ENCODE measurements at places on chromosomes 5 and 9. TPM values are rescaled to one million over a fixed set of nuclear protein-coding genes. Genes with fewer than 3 reads are reported as not detected.

Gene BARHL1
- total RNA-seq: not detected

DNA sequence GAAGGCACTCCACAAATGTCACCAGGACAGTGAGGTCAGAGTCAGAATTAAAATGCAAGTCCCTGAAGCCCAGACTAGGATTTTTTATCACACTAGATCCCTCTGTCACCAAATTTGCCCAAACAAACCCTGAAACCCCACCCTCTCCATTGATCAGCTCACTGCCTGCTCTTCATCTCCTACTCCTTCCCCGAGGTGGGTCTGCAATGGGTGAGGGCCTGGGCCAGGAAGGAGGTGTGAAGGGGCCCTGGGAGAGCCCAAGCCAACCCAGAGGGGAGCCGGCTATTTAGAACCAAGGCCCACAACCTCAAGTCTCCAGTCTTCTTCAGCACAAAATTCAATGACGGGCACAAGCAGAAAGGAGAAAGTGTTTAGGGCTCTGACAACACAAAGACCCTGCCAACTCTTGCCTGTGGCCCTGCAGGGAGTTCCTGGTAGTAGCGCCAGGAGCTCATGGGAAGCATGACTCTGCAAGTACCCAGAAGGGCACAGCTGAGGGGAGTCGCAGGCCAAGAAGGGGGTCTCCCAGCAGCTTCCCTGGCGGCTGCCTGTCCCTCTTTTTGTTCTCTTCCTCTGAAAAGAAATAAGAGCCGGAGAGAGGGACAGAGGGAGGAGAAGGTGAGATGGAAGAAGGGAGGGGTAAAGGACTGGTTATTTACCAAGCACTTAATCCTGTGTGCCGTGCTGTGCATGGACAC, 5.5 kb downstream of the FOXI1 start:
- no peak for DNase-seq
- H3K27me3 ChIP-seq: no peaks in the 10 kb centered on the region
- H3K4me1 ChIP-seq: no peaks in the 10 kb centered on the region
- no peak overlapping the region for H3K4me3 ChIP-seq
- no peaks in the 10 kb centered on the region for H3K36me3 ChIP-seq

Gene GCNT1
- total RNA-seq: 10.1 TPM

Gene CDKN2B
- total RNA-seq: 18.4 TPM

- H3K36me3 ChIP-seq: no peaks in the 10 kb centered on the region
- H3K4me1 ChIP-seq: peaks cover 9% of the 10 kb centered on the region
- no peak overlapping the region for H3K4me3 ChIP-seq
- no peak for DNase-seq
- no peak overlapping the region for H3K27ac ChIP-seq
These were observed 21.6 kb downstream of the LNPEP start for GRCh38 chr5:96957254-96958049.

GRCh38 chr9:134775081-134775951, 105.3 kb upstream of the FCN2 start:
- no peak for DNase-seq
- no peak overlapping the region for H3K27ac ChIP-seq
- no peaks in the 10 kb centered on the region for H3K36me3 ChIP-seq
- no peaks in the 10 kb centered on the region for H3K27me3 ChIP-seq

Gene LCN12
- total RNA-seq: 5.6 TPM

Gene SPINK4
- not detected for total RNA-seq

DNA sequence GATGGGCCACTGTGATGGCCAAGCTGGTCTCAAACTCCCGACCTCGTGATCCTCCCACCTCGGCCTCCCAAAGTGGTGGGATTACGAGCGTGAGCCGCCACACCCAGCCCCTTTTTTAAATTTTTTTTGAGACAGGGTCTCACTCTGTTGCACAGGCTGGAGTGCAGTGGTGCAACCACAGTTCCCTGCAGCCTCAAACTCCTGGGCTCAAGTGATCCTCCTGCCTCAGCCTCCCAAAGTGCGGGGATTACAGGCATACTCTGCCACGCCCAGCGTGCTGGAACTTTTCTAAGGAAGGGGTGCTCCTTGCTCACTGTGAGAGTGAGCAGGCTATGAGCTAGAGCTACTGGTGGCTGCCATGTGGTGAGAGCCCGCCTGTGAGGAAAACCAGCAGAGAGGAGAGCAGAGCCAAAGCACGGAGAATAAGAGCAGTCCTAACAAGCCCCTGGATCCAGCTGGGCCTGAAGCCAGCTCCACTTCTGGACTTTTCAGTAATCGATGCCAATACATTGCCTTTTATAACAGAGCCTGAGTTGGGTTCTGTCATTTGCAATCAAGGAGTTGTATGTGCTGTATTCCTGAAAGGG, 75.5 kb upstream of the UNC5A start:
- H3K36me3 ChIP-seq: no peaks in the 10 kb centered on the region
- DNase-seq: peak; percentile 30
- peaks cover 57% of the 10 kb centered on the region for H3K27me3 ChIP-seq
- no peaks in the 10 kb centered on the region for H3K4me1 ChIP-seq
- H3K4me3 ChIP-seq: no peak overlapping the region
- no peak overlapping the region for H3K27ac ChIP-seq

Gene SLC25A2
- total RNA-seq: 0.64 TPM

GRCh38 chr5:142663246-142663645, 22.6 kb downstream of the FGF1 start:
- no peaks in the 10 kb centered on the region for H3K27me3 ChIP-seq
- H3K36me3 ChIP-seq: no peaks in the 10 kb centered on the region
- no peak for DNase-seq
- H3K27ac ChIP-seq: no peak overlapping the region
- H3K4me1 ChIP-seq: no peaks in the 10 kb centered on the region

GRCh38 chr9:126514037-126514821, 99.5 kb upstream of the LMX1B start:
- H3K4me1 ChIP-seq: no peaks in the 10 kb centered on the region
- no peak for DNase-seq
- no peak overlapping the region for H3K27ac ChIP-seq

GRCh38 chr5:175317872-175318271, 126.1 kb downstream of the DRD1 start:
- H3K27ac ChIP-seq: no peak overlapping the region
- H3K27me3 ChIP-seq: no peaks in the 10 kb centered on the region
- H3K4me1 ChIP-seq: no peaks in the 10 kb centered on the region
- DNase-seq: no peak

- no peak overlapping the region for H3K4me3 ChIP-seq
- no peak overlapping the region for H3K27ac ChIP-seq
- no peaks in the 10 kb centered on the region for H3K4me1 ChIP-seq
These were observed 26.1 kb downstream of the TUT7 start for GRCh38 chr9:86328156-86328555.

Gene OBP2B
- not detected for total RNA-seq

GRCh38 chr5:64646169-64646568, 44.1 kb upstream of the SHISAL2B start:
- no peak for DNase-seq
- no peaks in the 10 kb centered on the region for H3K4me1 ChIP-seq
- H3K36me3 ChIP-seq: no peaks in the 10 kb centered on the region
- no peaks in the 10 kb centered on the region for H3K27me3 ChIP-seq

- no peaks in the 10 kb centered on the region for H3K27me3 ChIP-seq
- no peak overlapping the region for H3K27ac ChIP-seq
- H3K4me3 ChIP-seq: no peak overlapping the region
- H3K36me3 ChIP-seq: no peaks in the 10 kb centered on the region
- DNase-seq: no peak
These were observed 283.6 kb upstream of the PRDM9 start for GRCh38 chr5:23223846-23224245.

DNA sequence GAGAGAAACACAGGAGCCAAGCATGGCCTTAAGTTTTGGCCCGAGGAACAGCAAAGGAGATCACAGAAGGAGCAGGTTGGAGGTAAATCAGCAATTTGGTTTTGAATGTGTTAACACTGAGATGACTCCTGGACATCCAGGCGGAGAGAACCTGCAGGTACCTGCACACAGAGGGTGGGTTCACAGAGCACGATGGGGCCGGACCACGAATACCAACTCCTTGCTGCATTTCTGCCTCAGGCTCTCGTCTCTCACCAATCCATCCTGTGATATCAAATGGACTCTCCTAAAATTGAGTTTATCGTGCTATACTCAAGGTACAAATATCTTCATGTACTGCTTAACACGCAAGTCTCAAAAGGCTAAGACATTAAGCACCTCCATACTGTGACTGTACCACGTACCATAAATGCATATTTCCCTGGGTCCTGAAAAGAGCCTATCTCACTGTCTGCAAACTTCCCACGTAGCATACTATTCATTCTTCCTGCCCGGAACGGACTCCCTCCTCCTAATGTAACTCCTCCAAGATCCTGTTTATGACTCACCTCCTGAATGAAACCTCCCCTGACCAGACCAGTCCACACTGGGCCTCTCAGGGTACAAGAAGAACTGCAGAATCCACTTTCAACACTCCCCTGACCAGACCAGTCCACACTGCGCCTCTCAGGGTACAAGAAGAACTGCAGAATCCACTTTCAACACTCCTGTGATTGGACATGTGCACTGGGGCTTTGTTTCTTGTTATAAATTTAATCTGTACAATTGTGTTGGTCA, 380.8 kb upstream of the RFX3 start:
- no peaks in the 10 kb centered on the region for H3K36me3 ChIP-seq
- H3K27ac ChIP-seq: no peak overlapping the region
- no peak overlapping the region for H3K4me3 ChIP-seq
- H3K27me3 ChIP-seq: no peaks in the 10 kb centered on the region
- no peak for DNase-seq
- H3K4me1 ChIP-seq: no peaks in the 10 kb centered on the region

GRCh38 chr9:136642439-136642921, 20.2 kb upstream of the EGFL7 start:
- no peak overlapping the region for H3K27ac ChIP-seq
- no peak for DNase-seq
- no peaks in the 10 kb centered on the region for H3K36me3 ChIP-seq
- H3K4me1 ChIP-seq: no peaks in the 10 kb centered on the region

- no peaks in the 10 kb centered on the region for H3K4me1 ChIP-seq
- no peak overlapping the region for H3K27ac ChIP-seq
- no peaks in the 10 kb centered on the region for H3K36me3 ChIP-seq
These were observed 469.2 kb upstream of the ZNF608 start for GRCh38 chr5:125215593-125215992.

DNA sequence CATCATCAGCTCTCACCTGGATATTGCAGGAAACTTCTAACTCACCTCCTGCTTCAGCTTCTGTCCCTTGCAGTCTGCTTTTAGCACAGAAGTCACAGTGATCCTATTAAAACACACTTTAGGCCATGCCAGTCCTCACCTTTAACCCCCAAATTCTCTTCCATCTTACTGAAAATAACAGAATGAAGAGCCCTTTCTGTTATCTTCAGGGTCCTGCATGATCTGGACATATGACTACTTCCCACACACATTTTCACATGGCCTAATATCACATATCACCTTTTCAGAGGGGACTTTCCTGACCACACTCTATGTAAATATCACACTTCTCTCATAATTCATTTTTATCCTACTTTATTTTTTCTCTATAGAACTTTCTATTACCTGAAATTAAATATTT, 550.6 kb upstream of the CLINT1 start:
- no peak overlapping the region for H3K4me3 ChIP-seq
- DNase-seq: no peak
- no peaks in the 10 kb centered on the region for H3K4me1 ChIP-seq
- H3K27me3 ChIP-seq: no peaks in the 10 kb centered on the region

GRCh38 chr9:21615446-21615845, 133.3 kb upstream of the IFNE start:
- no peak overlapping the region for H3K4me3 ChIP-seq
- H3K27me3 ChIP-seq: no peaks in the 10 kb centered on the region
- H3K27ac ChIP-seq: no peak overlapping the region
- H3K4me1 ChIP-seq: no peaks in the 10 kb centered on the region

- H3K27me3 ChIP-seq: no peaks in the 10 kb centered on the region
- no peaks in the 10 kb centered on the region for H3K36me3 ChIP-seq
- H3K27ac ChIP-seq: peak overlapping the region; percentile 83
- H3K4me3 ChIP-seq: no peak overlapping the region
These were observed 77.1 kb downstream of the MUSK start for GRCh38 chr9:110745676-110746075.

DNA sequence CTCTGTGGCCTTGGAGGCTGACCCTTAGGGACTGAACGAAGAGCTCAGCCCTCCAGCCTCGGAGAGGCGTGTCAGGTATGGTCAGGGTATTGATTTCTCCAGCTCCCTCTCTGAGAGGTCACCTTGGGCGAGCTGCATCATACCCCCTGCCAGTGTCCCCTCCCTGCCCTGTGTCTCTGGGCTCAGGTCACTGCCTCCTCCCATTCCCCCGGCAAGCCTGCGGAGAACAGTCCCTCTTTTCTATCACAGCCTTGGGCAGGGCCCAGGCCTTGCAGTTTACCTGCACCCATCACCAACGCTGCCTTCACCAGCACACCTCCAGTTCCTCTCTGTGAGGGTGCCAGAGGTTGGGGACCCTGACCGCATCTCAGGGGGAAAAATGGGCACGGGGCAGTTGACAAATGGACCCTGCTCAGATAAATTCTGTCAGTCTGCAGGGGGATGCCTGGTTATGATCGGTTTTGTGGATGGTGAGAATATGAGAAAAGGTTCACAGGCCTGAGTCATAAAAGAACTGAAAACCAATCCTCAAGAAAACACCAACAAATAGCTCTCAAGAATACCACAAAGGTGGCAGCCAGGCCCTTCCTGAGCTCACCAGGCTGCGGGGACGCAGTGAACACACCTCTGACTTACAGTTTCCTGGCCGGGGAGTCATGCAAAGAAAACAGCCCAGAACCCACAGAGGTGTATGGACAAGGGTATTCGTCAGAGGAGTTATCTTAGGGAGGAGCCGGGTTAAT, 24.7 kb upstream of the RXRA start:
- DNase-seq: no peak
- no peaks in the 10 kb centered on the region for H3K4me1 ChIP-seq
- no peak overlapping the region for H3K27ac ChIP-seq
- H3K36me3 ChIP-seq: no peaks in the 10 kb centered on the region
- no peak overlapping the region for H3K4me3 ChIP-seq

Gene ADAMTSL2
- 0.44 TPM for total RNA-seq

DNA sequence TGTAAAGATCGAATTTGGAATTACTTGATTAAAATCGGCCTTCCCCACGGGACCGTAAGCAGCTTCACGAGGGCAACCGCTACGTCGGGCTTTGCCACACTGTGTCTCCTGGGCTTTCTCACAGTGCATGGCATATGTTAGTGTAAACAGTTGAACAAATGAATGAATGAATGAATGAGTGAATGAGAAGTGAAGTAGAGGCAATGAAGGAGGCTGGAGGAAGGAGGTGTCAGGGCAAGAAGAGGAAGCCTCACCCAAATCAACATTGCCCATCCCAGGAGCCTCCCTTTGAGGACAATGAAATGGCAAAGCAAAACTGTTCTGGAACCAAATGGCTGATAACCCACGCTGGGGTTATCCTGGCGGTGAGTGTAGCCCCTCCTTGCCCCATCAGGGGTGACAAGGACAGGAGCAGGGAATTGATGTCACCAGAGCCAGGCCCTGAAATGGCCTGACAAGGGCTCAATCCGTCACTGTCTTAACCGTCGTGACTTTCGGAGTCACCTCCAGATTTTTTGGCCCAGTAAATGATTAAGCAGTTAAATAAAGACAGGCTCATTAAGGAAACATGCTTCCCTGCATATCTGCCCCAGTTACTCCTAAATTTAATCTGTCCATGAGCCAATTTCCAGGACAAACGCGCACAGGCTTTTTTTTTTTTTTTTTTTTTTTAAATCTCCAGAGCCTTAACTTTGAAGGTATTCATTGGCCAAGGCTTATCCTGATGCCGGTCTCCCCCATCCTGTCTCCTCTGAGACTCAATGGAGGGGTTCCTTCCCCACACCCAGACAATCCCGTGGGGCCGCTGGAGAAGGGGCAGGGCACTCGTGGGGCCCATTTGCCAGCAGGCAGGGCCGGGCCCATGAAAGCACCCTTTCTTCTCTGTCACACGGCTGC, 88.4 kb upstream of the BOD1 start:
- H3K4me3 ChIP-seq: no peak overlapping the region
- no peaks in the 10 kb centered on the region for H3K27me3 ChIP-seq
- DNase-seq: no peak
- no peaks in the 10 kb centered on the region for H3K36me3 ChIP-seq
- H3K4me1 ChIP-seq: no peaks in the 10 kb centered on the region

Gene LNPEP
- 65.1 TPM for total RNA-seq

Gene CNTNAP3
- 23.9 TPM for total RNA-seq

Data from breast epithelium (tissue), 4 donors.